ENCODE measurements at places on chromosomes 7 and 10. TPM values are rescaled to one million over a fixed set of nuclear protein-coding genes. Genes with fewer than 3 reads are reported as not detected.

Gene C10orf53
- total RNA-seq: not detected

Gene ANKRD2
- not detected for total RNA-seq

Gene MMD2
- not detected for total RNA-seq

Gene MRC1
- not detected for total RNA-seq

Gene C10orf67
- total RNA-seq: 0.53 TPM

Gene SLC13A1
- not detected for total RNA-seq

Gene CLDN15
- total RNA-seq: 3.5 TPM

Gene PGAM1
- 845 TPM for total RNA-seq

Gene COL26A1
- total RNA-seq: not detected

Gene ACTL6B
- total RNA-seq: not detected

Gene NMT2
- total RNA-seq: 50.2 TPM

Gene ZNF503
- 12.4 TPM for total RNA-seq

Gene TUBB8
- total RNA-seq: not detected

Gene PRR15
- total RNA-seq: 11.0 TPM

Gene SLC18A2
- total RNA-seq: not detected

Gene MMRN2
- 9.8 TPM for total RNA-seq

Gene GPR85
- total RNA-seq: 3.4 TPM

Gene GPRIN2
- not detected for total RNA-seq

Gene WEE2
- not detected for total RNA-seq

Gene TRIM24
- 8.2 TPM for total RNA-seq

Gene HOXA13
- 18.8 TPM for total RNA-seq

Gene MSS51
- total RNA-seq: 1.6 TPM

Gene UBTD1
- total RNA-seq: 25.9 TPM

Gene PILRB
- 13.3 TPM for total RNA-seq

Gene CALHM2
- 52.5 TPM for total RNA-seq

Gene CPED1
- 72.0 TPM for total RNA-seq

Gene CUZD1
- total RNA-seq: 0.29 TPM

Gene ST7
- 26.8 TPM for total RNA-seq

Gene SEM1
- 32.9 TPM for total RNA-seq

Gene ZNF727
- total RNA-seq: not detected

Gene NAT16
- total RNA-seq: not detected

Gene ZNF467
- total RNA-seq: 3.0 TPM

Gene DEPP1
- 14.4 TPM for total RNA-seq

Gene RAMP3
- not detected for total RNA-seq

Gene CALCR
- not detected for total RNA-seq

Gene ADARB2
- not detected for total RNA-seq

Gene AP3M1
- 31.4 TPM for total RNA-seq

Gene FAM185A
- 3.5 TPM for total RNA-seq

Gene TMEM26
- total RNA-seq: 0.18 TPM

Gene JAZF1
- total RNA-seq: 21.3 TPM

Gene NEUROG3
- not detected for total RNA-seq

Gene GPAM
- 9.7 TPM for total RNA-seq

Gene FANK1
- 0.71 TPM for total RNA-seq

Gene AKR1C8
- not detected for total RNA-seq

Gene MGAM2
- total RNA-seq: not detected

Gene SFRP4
- under 0.01 TPM for total RNA-seq

Gene ELMO1
- not detected for total RNA-seq

Gene LRRC61
- total RNA-seq: 1.7 TPM

Gene SPOCK2
- total RNA-seq: not detected

Gene LARP4B
- 24.5 TPM for total RNA-seq

Gene UNC5B
- total RNA-seq: 18.8 TPM

Gene WNT8B
- not detected for total RNA-seq

Data from myometrial cell (primary cell).